Peyer's patch (tissue), 4 donors: ENCODE measurements at places on chromosomes 13 and 19. TPM values are rescaled to one million over a fixed set of nuclear protein-coding genes. Genes with fewer than 3 reads are reported as not detected.

PSG11 gene
- not detected for total RNA-seq

GDF15 gene
- 6.8 TPM for total RNA-seq

CEACAM20 gene
- total RNA-seq: 490 TPM

FREM2 gene
- 0.19 TPM for total RNA-seq

LINGO3 gene
- total RNA-seq: not detected

LHB gene
- not detected for total RNA-seq

ZNF587B gene
- total RNA-seq: 32.4 TPM

DNA sequence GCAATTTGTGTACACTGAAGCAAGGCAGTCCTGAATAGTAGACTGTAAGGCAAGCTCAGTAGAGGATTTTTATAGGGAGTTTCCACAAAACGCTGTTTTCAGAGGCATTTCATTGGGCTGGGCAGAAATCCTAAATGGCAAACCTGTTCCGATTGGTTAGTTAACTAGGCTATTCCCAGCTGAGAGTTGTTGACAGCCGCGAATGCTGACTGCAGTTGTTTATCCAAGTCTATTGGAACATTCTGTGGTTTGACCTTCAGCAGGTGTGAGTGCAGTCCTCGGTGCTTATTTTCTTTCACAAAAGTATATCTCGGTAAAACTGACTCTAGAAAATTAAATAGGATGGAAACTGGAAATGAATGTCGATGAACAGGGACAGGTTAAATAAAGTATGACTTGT is 45.4 kb downstream of the TPT1 start:
- H3K4me3 ChIP-seq: no peak overlapping the region
- no peak overlapping the region for H3K27ac ChIP-seq
- H3K4me1 ChIP-seq: no peaks in the 10 kb centered on the region
- DNase-seq: no peak
- H3K27me3 ChIP-seq: no peaks in the 10 kb centered on the region
- no peaks in the 10 kb centered on the region for H3K36me3 ChIP-seq

- peaks cover 3% of the 10 kb centered on the region for H3K4me1 ChIP-seq
- H3K36me3 ChIP-seq: no peaks in the 10 kb centered on the region
- peak overlapping the region; percentile 97 for H3K4me3 ChIP-seq
- H3K27ac ChIP-seq: peak overlapping the region; percentile 99
Observed at GRCh38 chr19:14006766-14007562, 844 bp upstream of the RFX1 start.

- no peak for DNase-seq
- no peak overlapping the region for H3K4me3 ChIP-seq
- H3K27me3 ChIP-seq: no peaks in the 10 kb centered on the region
- H3K4me1 ChIP-seq: no peaks in the 10 kb centered on the region
Observed at GRCh38 chr19:50932018-50932689, 20.7 kb downstream of the KLK5 start.

GRCh38 chr13:27194209-27194608 is 22.6 kb upstream of the USP12 start:
- no peak for DNase-seq
- H3K27ac ChIP-seq: no peak overlapping the region
- H3K4me3 ChIP-seq: no peak overlapping the region
- no peaks in the 10 kb centered on the region for H3K4me1 ChIP-seq

DNA sequence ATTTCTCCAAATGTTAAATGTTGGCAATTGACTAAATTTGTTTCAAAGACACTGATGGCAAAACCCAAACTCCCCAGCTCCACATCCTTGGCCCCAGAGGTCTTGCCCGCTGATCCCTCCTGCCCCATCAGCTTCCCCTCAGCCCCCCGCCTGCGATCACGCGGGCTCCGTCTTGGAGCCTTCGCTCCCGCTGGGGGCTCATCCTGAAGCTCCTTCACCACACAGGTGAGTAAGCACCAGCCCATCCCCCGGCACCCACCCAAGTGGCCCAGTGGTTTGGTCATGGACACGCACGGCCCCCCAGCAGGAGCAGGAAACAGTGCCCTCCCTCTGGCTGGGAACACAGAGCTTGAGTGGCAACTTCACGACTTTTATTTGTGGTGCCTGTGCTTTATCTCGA is 14.9 kb downstream of the EPS8L1 start:
- H3K4me1 ChIP-seq: peaks cover 25% of the 10 kb centered on the region
- no peak for DNase-seq
- no peak overlapping the region for H3K27ac ChIP-seq
- no peaks in the 10 kb centered on the region for H3K27me3 ChIP-seq
- no peak overlapping the region for H3K4me3 ChIP-seq

- H3K27me3 ChIP-seq: no peaks in the 10 kb centered on the region
- DNase-seq: peak; percentile 68
- peak overlapping the region; percentile 65 for H3K27ac ChIP-seq
- H3K36me3 ChIP-seq: no peaks in the 10 kb centered on the region
- no peak overlapping the region for H3K4me3 ChIP-seq
- peaks cover 2% of the 10 kb centered on the region for H3K4me1 ChIP-seq
Observed at GRCh38 chr19:44718441-44719261, 19.7 kb downstream of the CEACAM16 start.

- H3K27ac ChIP-seq: no peak overlapping the region
- no peak overlapping the region for H3K4me3 ChIP-seq
- H3K4me1 ChIP-seq: no peaks in the 10 kb centered on the region
- no peaks in the 10 kb centered on the region for H3K36me3 ChIP-seq
- no peaks in the 10 kb centered on the region for H3K27me3 ChIP-seq
Observed at GRCh38 chr13:71685072-71685471, 181.9 kb downstream of the DACH1 start.

GRCh38 chr13:41018602-41018948 is 541 bp downstream of the ELF1 start:
- H3K27ac ChIP-seq: peak overlapping the region; percentile 78
- no peaks in the 10 kb centered on the region for H3K36me3 ChIP-seq
- DNase-seq: no peak
- no peaks in the 10 kb centered on the region for H3K4me1 ChIP-seq
- H3K27me3 ChIP-seq: no peaks in the 10 kb centered on the region
- H3K4me3 ChIP-seq: peak overlapping the region; percentile 33

DNA sequence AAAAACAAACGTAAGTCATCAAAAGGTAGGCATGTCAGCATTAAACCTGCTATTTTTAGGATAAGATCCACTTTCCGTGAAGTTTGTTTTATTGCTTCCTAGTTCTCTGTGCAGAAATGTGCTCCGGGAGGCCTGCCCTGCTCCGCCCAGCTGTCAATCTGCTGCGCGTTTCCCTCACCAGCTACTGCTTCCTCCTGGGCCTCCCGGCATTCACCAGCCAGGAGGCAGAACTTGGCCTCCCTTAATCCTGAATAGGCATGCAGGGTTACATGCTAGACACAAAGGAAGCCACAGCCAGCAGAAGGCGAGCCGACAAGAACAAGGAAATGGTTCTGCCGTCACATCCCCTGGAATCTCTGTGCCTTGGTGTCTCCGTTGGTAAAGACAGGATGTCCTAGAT is 386.2 kb downstream of the IRS2 start:
- no peaks in the 10 kb centered on the region for H3K27me3 ChIP-seq
- no peaks in the 10 kb centered on the region for H3K36me3 ChIP-seq
- H3K27ac ChIP-seq: no peak overlapping the region
- no peak for DNase-seq

- no peaks in the 10 kb centered on the region for H3K4me1 ChIP-seq
- no peak for DNase-seq
- no peaks in the 10 kb centered on the region for H3K27me3 ChIP-seq
- H3K36me3 ChIP-seq: peaks cover 75% of the 10 kb centered on the region
- no peak overlapping the region for H3K27ac ChIP-seq
Observed at GRCh38 chr19:38203197-38203596, 20.8 kb downstream of the DPF1 start.

DNA sequence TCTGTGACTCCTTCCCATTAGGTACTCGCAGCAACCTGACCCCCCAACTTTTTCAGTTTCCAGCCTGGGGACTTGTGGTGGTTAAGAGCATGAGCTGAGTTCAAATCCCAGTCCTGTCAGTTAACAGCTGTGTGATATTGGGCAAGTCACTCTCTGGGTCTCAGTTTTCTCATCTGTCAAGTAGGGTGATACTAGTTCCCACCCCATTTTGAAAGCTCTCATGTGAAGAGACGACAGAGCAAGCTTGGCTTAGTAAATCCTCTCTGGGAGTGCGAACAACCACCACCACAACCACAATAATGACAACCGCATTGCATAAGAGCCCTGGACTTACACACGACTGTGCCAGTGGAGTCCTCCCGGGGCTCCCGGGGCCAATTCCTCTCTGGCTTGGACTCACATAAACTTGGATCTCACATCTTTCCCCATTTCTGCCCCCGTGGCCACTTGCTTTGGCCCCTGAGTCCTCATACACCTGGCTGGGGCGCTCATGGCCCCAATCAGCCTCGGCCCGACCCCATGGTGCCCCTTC is 454 bp downstream of the BLVRB start:
- DNase-seq: no peak
- H3K36me3 ChIP-seq: no peaks in the 10 kb centered on the region
- H3K4me3 ChIP-seq: peak overlapping the region; percentile 81
- peaks cover 10% of the 10 kb centered on the region for H3K4me1 ChIP-seq

DNA sequence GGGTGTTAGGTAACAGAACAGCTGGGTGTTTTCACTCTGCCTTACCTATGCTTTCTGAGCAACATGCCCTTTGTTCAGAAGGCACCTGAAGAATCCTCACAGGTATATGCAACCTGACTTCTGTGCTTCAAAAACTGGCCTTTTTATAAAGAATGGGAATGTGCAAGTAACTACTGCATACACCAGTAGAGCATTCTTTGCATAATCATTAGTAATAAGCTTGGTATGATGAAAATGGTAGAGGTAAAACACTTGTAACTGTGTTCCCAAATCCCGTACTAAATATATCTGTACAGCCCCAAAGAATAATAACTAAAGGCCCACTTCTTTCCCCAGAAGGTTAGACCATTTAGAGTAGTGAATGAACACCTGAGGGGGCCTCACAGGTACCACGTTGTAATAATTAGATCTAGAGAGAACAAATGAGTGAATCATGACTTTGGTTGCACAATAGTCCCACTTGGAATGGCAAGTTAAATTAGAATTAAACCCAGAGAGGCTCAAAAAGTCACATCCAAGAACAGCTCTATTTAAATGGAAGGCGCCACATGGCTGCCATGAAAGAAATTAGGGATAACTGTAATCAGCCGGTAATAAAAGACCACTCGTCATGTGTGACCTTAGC is 413.9 kb downstream of the KLF12 start:
- no peak overlapping the region for H3K27ac ChIP-seq
- no peaks in the 10 kb centered on the region for H3K36me3 ChIP-seq
- no peak overlapping the region for H3K4me3 ChIP-seq
- no peaks in the 10 kb centered on the region for H3K27me3 ChIP-seq
- H3K4me1 ChIP-seq: no peaks in the 10 kb centered on the region
- DNase-seq: no peak

GRCh38 chr13:43749503-43749902 is 37.3 kb downstream of the ENOX1 start:
- H3K36me3 ChIP-seq: no peaks in the 10 kb centered on the region
- no peaks in the 10 kb centered on the region for H3K4me1 ChIP-seq
- H3K27ac ChIP-seq: no peak overlapping the region
- H3K4me3 ChIP-seq: no peak overlapping the region

- DNase-seq: no peak
- H3K36me3 ChIP-seq: no peaks in the 10 kb centered on the region
- H3K27me3 ChIP-seq: no peaks in the 10 kb centered on the region
- no peak overlapping the region for H3K4me3 ChIP-seq
- H3K4me1 ChIP-seq: no peaks in the 10 kb centered on the region
Observed at GRCh38 chr13:46377554-46377953, 9.5 kb downstream of the RUBCNL start.

- H3K4me1 ChIP-seq: no peaks in the 10 kb centered on the region
- H3K4me3 ChIP-seq: no peak overlapping the region
- no peak overlapping the region for H3K27ac ChIP-seq
- H3K27me3 ChIP-seq: no peaks in the 10 kb centered on the region
Observed at GRCh38 chr19:38013913-38014580, 107.0 kb downstream of the SIPA1L3 start.

GRCh38 chr13:95039415-95039814 is 261.8 kb downstream of the ABCC4 start:
- no peak overlapping the region for H3K27ac ChIP-seq
- H3K4me3 ChIP-seq: no peak overlapping the region
- no peak for DNase-seq
- no peaks in the 10 kb centered on the region for H3K27me3 ChIP-seq
- H3K4me1 ChIP-seq: no peaks in the 10 kb centered on the region

DNA sequence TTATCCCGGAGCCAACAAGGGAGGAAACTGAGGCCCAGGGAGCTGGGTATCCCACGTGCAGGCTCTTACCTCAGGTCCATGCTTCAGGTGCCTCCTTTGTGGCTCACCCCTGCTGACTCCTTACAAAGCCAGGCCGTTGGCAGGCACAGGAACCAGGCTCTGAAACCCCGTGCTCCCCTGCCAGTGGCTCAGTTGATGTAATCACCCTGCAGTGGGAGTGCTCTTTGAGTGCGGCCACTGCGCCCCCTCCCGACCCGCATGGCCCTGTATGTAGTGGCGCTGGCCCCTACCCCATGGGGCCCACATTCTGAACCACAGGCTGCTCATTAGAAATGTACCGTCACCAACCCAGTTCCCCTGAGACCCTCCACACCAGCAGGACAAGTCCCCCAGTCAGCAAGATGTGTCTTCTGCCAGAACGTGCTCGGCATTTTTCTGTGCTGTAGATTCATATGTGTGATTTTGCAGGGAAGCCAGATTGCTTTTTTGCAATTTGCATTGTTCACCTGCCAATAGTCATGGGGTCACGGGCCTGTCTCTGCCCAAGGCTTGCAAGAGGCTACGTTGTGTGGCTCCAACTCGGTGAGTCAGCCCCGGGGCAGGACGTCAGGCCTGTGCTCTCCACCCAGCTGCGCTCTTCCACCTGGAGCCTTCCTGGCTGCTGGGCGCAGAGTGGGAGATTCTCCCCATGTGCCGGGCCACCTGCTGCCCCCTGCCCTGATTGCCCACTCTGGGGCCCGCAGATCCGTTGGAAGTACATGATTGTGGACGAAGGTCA is 60.3 kb downstream of the SMARCA4 start:
- no peaks in the 10 kb centered on the region for H3K36me3 ChIP-seq
- H3K4me3 ChIP-seq: no peak overlapping the region
- H3K4me1 ChIP-seq: peaks cover 14% of the 10 kb centered on the region
- H3K27ac ChIP-seq: no peak overlapping the region
- no peak for DNase-seq
- H3K27me3 ChIP-seq: no peaks in the 10 kb centered on the region

GRCh38 chr13:95708391-95708774 is 31.4 kb downstream of the DNAJC3 start:
- no peaks in the 10 kb centered on the region for H3K4me1 ChIP-seq
- DNase-seq: no peak
- H3K27me3 ChIP-seq: no peaks in the 10 kb centered on the region
- no peak overlapping the region for H3K4me3 ChIP-seq

- no peaks in the 10 kb centered on the region for H3K4me1 ChIP-seq
- H3K27ac ChIP-seq: no peak overlapping the region
Observed at GRCh38 chr19:31944326-31944725, 401.1 kb upstream of the ZNF507 start.

DNA sequence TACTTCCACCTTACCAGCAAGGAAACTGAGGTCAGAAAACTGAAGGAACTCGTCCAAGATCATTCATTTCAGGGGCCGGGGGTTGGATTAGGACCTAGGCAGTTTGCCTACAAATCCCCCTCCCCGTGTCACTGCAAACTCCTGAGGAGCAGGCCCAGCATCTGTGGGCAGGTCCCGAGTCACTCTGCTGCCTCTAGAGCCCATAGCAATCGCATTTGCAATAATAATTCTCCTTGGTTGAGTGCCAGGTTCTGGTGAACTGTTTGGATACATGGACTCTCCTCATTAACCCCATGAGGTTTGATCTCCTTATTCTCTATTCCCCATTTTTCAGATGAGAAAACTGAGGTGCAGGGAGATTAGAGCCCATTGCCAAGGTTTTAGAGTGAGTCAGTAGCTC is 903 bp downstream of the PIN1 start:
- no peak for DNase-seq
- H3K4me1 ChIP-seq: peaks cover 11% of the 10 kb centered on the region
- no peaks in the 10 kb centered on the region for H3K36me3 ChIP-seq
- H3K4me3 ChIP-seq: peak overlapping the region; percentile 90
